ENCODE measurements at places on chromosomes 1 and 21.
A peak's percentile ranks its signal among the peaks of the same experiment; 100 is the strongest.

GRCh38 chr21:41766883-41767605, at the start of gene RIPK4:
TSS of gene RIPK4 (minus strand) at chr21:41767052. CDS start at chr21:41767041, 11 bp downstream.
- peak; percentile 84 for DNase-seq

DNA sequence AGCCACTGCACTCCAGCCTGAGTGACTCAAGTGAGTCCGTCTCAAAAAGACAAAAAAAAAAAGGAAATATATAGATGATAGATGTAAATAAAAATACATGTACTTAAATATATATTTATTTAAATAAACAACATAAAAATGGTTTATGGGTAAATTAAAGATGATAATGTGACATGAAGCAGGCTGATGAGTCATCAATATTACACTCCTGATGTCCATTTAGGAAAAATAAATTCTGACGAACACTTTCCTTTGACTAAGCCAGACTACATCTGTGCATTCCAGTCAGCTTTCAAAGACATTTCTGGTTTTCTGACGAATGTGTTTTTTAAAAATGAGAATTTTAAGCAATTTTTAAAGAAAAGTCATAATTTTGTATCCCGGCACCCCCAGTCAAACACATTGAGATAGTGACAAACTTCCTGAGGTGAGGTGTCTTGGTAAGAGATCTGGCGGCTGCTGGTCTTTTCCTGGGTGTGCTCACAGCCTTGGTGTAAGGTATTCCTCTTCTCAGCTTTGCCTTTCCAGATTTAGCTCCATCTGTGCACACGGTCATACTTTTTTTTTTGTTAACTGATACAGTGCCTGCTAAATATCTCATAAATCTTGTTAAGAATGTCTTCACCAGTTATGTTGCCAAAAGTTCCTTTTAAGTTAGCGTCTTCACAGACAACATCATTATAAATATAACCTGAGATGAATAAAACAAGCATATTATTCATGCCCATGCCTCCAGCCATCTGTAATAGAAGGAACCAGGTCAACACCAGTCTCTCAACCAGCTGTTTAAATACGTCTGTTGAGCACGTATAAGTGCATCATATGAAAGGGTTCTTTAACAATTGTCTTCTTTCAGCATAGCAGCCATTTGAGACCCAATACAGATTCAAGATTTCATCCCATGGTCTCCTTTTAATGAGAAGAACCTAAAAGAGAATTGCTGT, 214.5 kb upstream of the PLD5 start:
- DNase-seq, result no peak

GRCh38 chr1:198619375-198620140, 19.3 kb upstream of the PTPRC start:
- DNase-seq, result no peak

DNA sequence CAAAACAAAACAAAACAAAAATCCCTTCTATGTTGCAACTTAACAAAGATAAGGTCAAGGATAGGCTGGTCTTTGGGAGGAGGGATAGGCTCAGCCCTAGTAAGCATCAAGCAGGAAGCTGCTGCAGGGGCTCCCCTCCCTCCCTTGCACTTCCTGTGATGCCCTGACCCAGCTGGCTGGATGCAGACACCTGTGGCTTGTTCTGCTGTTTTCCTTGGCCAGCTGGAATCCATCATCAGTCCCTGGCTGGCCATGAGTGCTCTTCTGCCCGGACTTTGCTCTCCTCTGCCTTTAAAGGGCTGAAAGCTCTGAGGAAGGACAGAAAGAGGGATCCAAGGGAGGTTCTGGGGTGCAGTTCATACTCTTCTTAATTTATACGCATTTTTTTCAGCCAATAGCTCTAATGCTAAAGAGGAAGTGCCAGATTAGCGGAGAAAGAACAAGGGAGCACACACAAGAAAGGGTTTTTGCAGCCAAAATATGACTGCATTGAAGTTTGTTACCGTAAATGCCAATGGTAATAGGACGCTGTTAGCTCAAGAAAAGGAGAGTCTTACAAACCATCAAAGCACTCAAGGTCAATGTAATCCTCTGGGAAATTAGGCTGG, 19.9 kb upstream of the UBE2U start:
- DNase-seq, result no peak

- DNase-seq, result no peak
Measured at GRCh38 chr1:8794605-8795004, 22.8 kb downstream of the RERE start.

GRCh38 chr1:206516728-206516990, 9.3 kb downstream of the RASSF5 start:
- DNase-seq, result no peak

GRCh38 chr21:41894922-41895557, 15.9 kb upstream of the PRDM15 start:
- no peak for DNase-seq

DNA sequence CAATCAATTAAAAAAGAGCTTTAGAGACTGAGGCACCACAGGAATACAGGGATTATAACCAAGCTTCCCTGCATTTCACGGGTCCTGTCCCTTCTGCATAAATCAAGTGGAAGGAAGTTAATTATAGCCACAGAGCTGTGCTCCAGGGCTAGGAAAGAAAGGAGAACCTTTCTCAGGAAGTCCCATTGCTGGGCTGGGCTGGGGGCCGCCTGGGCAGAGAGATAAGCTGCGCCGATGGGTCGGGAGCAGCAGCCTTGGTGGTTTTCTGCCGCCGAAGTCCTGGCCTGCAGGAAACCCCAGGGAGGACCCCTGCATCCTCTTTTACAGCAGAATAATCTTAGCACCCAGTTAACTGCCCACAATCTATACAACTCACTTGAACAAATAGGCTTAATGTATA, 12.6 kb upstream of the CD34 start:
- no peak for DNase-seq

GRCh38 chr1:179142889-179143299, 61.0 kb downstream of the TOR3A start:
- DNase-seq, result no peak

DNA sequence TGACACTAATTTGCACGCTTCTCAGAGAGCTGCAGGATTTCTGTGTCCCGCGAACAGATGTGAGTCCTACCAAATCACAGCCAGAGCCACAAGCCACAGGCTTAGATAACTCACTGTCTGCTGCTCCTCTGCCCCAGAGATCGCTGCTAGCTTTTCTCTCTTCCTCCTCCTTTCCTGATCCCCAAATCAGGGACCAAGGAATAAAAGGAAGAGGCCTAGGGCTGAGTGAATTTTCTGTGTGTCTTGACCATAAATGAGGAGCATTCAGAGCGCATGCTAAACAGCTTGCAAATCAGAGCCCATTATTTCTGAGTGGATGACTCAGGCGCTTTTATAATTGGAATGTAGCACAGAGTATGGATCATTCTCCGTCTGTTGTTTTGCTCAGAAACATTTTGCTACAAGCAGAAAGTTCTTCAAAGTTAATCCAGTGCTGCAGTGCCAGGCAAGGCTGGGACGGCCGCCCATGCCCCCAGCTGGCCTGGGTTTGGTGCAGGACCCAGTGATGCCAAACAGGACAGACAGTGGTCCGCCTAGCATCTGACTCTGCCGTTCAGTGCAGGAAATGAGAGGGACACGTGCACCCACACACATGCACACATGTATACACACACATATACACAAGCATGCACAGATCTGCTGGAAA, 38.2 kb downstream of the KCNAB2 start:
- no peak for DNase-seq

- DNase-seq, result no peak
Measured at GRCh38 chr21:31781737-31782136, 49.8 kb upstream of the SCAF4 start.

DNA sequence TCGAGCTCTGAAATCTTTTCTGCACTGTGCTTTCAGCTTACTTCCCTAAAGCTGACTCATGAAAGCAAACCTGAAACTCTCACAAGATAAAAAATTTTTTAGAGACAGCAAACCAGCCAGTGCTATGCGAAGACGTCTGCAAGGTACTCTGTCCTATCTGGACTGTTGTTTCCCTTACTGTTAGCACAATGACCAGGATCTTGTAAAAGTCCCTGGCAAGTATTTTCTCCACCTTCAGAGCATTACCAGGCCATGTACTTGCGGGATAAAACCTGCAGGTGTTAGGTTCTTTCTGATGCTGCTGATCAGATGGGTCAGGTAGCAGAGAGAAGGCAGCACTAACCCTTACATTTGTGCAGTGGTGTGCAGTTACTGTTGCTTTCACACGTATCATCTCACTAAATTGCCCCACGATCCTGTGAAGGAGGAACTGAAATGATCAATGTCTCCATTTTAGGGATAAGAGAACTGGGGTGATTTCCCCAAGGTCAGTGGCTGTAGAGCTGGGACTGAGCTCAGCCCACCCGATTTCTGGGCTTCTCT, 56.6 kb downstream of the PLXNA2 start:
- DNase-seq, result no peak

DNA sequence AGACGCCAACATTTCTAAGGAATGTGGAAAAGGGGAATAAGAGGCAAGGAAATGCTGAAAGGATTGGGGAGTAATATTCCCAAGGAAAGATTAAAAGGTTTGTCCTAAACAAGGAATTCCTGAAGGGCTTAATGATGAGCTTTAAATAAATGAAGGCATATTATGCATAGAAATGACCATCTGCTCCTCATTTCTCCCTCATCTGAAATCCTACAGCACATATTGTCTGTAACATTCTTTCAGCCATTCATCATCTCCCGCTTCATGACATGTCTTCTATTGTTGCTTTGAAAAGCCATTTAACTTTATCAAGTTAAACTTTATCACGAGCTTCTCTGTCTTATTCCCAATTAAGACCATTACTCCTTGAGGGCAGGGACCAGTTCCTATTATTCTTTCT, 608.7 kb upstream of the PLXNA2 start:
- no peak for DNase-seq

DNA sequence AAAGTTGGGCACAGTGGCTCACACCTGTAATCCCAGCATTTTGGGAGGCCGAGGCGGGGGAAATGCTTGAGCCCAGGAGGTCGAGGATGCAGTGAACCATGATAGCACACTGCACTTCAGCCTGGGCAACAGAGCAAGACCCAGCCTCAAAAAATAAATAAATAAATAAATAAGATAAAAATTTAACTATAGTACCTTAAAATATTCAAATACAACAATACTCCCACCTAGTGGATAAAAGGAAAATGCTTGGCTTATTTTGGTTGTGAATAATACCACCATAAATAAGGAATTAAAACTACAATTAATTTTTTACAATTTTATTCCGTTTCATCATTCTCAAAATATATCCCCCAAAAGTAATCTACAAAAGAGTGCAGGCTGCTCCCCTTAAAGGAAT, 8.1 kb downstream of the PSMG1 start:
- DNase-seq, result no peak

DNA sequence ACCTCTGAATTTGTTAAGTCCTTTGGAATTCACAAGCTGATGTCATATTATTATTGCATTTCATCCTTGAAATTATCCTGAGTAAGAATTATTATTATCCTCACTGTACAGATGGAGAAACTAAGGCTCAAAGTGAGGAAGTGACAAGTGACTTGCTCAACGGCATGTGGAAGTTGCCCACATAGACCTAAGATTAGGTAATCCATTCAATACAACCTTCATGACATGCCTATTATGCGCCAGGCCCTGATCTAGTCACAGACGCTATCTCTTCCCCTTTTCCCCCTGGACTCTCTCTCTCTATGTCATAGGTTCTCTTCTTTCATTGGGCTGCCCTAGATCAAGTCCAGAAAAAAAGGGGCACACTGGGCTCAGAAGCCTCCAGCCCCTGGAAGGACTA, 84.9 kb upstream of the KCNK2 start:
- no peak for DNase-seq

- no peak for DNase-seq
Measured at GRCh38 chr1:110055493-110056284, 14.8 kb downstream of the ALX3 start.

DNA sequence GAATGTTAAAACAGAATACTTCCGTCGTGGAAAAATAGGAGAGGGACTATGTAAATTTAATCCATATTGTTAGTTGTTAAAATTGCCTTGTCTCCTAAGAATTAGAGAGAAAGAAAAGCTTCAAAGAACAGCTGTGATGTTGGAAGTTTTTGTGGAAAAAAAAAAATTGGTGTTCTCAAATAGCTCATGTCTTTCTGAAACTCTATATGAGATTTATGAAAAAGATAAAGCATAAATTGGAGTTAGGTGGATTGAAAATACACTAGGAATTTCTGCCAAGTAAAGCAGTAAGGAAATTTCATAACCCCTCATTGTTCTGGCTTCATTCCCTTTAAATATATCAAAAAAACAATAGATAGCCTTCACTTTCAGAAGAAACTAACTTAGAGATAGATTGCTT, 274.0 kb upstream of the ADAMTS5 start:
- DNase-seq, result no peak

DNA sequence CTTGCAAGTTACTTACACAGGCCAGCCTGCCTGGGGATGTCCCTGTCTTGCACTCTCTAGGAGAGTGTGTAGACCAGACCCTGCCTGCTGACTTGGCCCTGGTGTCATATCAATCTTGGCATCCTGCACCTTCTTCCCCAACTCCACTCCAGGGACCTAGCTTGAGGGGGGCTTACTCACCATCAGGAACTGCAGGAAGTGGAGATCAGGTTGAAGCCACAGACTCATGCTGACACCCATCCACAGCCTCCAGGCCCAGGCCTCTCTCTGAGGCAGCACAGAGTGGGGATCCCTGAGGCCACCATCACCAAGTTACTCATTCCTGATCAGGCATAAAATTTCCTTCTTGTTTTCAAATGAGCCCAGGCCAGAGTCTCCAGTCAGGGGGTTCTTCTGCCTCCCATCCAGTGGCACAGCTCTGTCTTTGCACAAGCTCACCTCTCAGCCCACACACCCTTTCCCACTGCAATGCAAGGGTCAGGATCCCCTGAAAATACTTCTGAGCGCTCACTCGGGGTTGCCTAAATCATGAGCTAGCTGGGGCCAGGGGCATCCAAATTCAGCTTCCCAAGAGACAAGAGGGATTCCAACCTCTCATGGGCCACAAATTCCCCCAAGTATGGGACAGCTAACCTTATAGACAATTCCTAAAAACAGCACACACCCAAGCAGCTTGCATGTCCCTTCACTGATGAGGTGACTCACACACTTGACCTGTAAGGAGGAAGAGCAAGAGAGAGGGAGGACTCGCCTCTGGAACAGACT, 33.5 kb downstream of the CSMD2 start:
- DNase-seq, result no peak

DNA sequence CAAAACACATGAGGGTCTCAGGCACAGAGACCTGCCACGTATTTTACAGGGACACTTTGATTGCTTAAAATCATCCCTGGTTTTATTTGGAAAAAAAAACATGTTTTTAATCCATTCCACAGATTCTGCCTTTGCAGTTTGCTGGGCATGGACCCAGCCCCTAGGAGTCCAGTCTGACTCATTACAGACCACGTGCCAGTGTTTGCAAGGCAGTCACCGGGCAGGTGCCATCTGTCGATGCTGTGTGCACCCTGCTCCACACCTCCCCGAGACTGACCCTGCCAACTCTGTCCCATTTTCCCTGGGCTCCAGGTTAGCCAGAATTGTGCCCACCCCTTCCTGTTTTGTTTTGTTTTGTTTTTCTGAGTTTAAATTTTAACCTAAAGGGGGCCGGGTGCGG, 148.4 kb upstream of the TMEM51 start:
- no peak for DNase-seq

- peak; percentile 93 for DNase-seq
Measured at GRCh38 chr1:204506969-204507316, 9.3 kb upstream of the MDM4 start.
